ENCODE measurements at places on chromosomes 12 and 14.

GRCh38 chr12:39682689-39683477 lies 63.3 kb upstream of the ABCD2 start:
- no peak for DNase-seq

- peak; percentile 10 for DNase-seq
Measured at GRCh38 chr12:58176296-58176869, 235.0 kb downstream of the ATP23 start.

GRCh38 chr12:68336889-68337303 lies 4.7 kb upstream of the MDM1 start:
- DNase-seq = no peak

- no peak for DNase-seq
Measured at GRCh38 chr12:79151956-79152355, 287.4 kb downstream of the SYT1 start.

DNA sequence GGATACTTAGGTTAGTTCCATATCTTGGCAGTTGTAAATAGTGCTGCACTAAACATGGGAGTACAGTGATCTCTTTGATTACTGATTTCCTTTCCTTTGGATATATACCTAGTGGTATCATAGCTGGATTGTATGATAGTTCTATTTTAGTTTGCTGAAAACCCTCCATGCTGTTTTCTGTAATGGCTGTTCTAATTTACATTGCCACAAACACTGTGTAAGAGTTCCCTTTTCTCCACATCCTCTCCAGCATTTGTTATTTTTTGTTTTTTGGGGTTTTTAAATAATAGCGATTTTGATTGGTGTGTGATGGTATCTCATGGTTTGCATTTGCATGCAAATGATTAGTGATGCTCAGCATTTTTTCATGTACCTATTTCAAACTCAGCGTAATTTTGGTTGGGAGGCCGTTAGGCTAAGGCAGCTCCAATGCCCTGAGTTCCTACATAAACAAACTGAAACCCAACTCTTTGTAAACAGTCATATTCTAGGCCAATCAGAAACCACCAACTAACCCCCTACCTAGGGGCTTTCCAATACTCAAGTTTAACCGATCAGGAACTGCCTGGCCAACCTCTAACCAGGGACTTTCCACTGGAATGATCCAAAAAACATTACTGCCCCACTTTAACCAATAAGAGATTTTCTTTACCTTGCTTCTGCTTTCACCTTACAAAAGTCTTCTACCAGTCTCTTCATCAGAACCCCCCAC lies 171.6 kb downstream of the FBXL14 start:
- no peak for DNase-seq

Data from stimulated activated CD4-positive, alpha-beta T cell treated with anti-CD3 and anti-CD28 coated beads, Interleukin-4, amount 100 ng/mL, for 24 hours (primary cell).